ENCODE measurements at places on chromosomes 11 and 22. TPM values are rescaled to one million over a fixed set of nuclear protein-coding genes. Genes with fewer than 3 reads are reported as not detected.

DNA sequence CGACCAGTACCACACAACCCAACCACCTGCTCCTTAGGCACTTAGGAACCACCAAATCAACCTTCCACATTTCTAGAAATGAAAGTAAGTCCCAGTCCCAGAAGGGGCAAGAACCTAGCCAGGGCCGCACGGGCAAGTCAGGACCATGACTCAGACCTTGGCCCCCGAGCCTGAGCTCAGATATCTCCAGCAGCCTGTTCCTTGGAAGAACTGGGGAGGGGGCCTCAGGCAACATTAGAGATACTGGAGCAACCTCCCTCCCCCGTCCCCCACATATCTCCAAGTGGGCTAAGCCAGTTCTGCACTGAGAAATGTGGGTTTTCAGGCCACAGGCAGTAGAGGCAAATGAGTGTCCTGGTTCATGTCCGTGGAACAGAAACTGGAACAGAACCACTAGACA is 7.7 kb downstream of the ARAP1 start:
- DNase-seq, result no peak

DNA sequence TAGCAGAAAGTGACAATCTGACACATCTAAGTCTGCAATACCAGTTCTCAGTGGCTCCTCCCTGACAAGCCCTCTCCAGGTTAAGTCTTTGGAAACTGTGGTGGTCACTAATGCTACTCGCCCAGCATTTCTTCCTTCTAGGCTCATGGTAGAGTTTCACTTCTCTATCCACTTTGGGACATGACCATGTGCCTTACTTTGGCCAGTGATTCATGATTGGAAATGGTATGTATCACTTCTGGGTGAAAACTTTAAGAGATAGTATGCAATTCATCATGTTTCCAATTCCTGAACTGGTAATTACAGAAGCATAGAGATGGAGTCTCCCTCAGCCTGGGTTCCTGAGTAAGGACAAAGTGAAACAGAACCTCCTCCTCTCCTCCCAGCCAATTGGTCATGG is 151.5 kb upstream of the LMO1 start:
- no peak for DNase-seq

GRCh38 chr11:26330262-26330661 is 1.7 kb upstream of the ANO3 start:
- no peak for DNase-seq

DNA sequence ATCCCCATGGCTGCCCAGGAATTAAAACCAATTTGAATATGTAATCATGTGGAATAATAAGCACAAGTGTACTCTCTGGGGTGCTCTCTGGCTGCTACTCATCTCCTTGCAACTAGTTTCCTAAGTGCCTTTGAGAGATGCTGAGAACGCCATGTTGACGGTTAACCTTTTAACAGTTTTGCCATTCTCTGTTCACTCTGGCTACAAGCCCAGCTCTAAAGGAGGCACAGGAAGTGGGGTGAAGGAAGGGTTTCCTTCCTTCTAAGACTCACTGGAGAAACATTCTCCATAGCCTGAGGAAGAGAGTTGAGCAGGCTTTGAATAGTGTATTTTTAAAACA is 122.0 kb upstream of the ZC3H12C start:
- no peak for DNase-seq

- DNase-seq, result no peak
Measured at GRCh38 chr22:48187356-48187755, 1424.9 kb downstream of the TBC1D22A start.

DNA sequence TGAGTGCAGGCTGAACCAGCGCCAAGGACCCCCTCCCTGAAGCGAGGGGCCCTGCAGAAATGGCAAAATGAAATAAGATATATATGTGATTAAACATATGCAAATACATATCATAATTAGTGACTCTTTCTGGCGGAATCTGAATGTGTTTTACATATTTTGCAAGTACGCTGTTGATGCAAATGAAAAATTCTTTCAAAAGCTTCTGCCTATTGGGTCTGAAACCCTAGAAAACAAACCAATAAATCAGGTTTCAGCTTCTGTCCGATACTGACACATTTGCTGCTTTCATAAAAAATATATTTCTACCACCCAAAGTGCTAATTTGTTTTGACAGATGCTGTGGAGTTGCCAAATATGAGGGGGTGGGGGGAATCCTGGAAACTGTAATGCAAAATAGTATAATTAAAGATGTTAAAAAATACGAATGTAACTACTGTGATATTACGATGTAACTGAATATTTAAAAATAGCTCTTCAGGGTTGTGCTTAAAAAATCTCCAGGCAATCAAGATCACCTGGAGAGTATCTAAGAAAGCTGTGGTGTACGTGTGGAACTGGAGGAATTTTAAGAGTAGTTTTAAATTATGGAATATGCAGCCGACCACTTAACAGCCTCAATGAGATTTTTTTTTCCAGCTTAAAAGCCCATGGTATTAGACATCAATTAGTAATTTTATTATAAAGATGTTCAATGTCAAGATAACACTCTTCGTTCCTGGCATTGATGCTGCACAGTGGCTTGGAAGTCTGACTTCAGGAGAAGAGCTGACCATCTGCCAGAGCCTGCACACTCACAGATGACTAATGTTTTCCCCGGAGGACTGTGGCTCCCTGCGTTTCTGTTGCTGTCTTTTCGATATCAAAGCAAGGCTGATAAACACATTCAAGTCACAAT is 122.2 kb upstream of the RCN1 start:
- no peak for DNase-seq

- DNase-seq, result no peak
Measured at GRCh38 chr11:122717264-122717867, 61.8 kb downstream of the UBASH3B start.

GRCh38 chr11:118338637-118339061 is 3.9 kb downstream of the CD3D start:
- DNase-seq, result no peak

GRCh38 chr11:67463680-67464410 is 5.2 kb downstream of the TMEM134 start:
- DNase-seq, result no peak

GRCh38 chr22:32080904-32081303 is 37.8 kb downstream of the SLC5A1 start:
- no peak for DNase-seq

DNA sequence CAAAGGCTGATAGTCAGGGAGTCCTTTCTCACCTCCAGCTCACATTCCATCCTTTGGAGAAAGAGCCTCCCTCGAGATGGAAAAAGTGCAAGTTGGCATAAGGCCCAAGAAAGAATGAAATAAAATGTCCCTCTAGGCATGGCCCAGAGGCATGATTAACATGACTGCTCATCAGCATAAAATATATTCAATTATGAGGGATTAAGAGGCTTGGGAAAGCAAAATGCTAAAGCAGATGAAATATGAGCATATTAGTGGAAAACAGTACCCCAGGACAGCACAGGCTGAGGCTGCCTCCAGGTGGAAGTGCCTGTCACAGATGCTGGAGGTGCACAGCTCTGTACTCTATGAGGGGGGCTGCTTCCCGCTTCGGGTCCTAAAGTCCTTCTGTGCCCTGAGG is 347.8 kb upstream of the PLET1 start:
- no peak for DNase-seq

- no peak for DNase-seq
Measured at GRCh38 chr11:75073459-75074190, 23.1 kb downstream of the OR2AT4 start.

ARHGAP20 gene
- total RNA-seq, result 20.6 TPM

GRM5 gene
- 0.22 TPM for total RNA-seq

LRRC10B gene
- 1.2 TPM for total RNA-seq

HDAC10 gene
- total RNA-seq, result 24.4 TPM

MAFF gene
- 101 TPM for total RNA-seq

CARD16 gene
- total RNA-seq, result 9.8 TPM

HEPHL1 gene
- total RNA-seq, result not detected

ANKK1 gene
- 0.13 TPM for total RNA-seq

VSIG10L2 gene
- not detected for total RNA-seq

All from mesenteric fat pad (tissue), 1 donor.